ENCODE measurements at places on chromosomes 4 and X.
A peak's percentile ranks its signal among the peaks of the same experiment; 100 is the strongest.

GRCh38 chr4:11729548-11729947, 300.9 kb upstream of the HS3ST1 start:
- no peak for DNase-seq

- no peak for DNase-seq
Observed at GRCh38 chr4:69095301-69095731, 958 bp upstream of the UGT2B7 start.

DNA sequence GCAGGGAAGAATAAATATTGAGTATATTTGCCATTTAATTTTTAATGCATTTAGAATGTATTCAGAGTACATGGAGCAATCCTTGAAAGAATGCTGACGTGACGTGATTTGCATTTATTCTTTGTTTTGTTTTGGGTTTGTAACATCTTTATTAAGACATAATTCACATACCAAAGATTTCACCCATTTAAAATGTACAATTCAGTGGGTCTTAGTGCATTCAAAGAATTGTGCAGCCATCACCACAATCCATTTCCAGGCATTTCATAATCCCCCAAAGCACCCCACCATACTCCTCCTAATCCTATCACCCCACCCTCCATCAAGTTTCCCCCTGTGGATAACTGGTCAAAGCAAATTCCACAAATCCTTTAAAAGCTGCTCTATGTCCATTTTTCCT, 87.4 kb downstream of the FAM9B start:
- no peak for DNase-seq

DNA sequence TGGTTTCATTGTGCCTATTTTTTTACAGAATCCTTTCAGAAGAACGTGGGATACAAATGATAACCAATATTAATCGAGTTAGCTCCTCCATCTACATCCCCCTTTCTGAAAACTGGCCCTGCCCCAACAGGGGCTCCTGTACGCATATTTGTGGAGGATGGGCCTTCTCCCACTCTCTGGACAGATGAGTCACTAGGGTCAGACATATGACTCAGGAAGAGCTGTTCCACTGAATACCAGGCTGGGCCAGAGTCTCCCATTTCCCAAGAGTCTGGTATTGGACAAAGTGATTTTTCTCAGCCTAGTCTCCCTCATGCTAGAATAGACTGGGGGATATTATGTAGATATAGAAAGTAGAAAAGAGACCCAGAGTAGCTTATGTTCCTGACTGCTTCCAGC, 142.4 kb downstream of the TSPAN5 start:
- DNase-seq, result no peak

DNA sequence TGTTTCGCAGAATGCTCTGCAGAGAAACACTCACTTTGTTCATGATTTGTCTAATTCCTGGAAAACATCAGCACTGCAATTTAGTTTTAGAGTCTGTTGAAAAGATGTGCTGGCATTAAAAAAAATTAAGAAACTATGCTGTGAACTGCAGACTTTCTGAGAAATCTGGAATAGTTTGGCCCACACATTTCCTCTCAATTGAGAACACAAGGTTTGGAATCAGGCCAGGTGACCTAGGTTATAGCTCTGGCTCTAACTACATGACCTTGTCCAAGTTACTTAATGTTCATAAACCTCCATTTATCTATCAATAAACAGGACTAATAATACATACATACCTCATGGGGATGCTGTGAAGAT, 61.4 kb upstream of the ENPEP start:
- DNase-seq, result no peak

DNA sequence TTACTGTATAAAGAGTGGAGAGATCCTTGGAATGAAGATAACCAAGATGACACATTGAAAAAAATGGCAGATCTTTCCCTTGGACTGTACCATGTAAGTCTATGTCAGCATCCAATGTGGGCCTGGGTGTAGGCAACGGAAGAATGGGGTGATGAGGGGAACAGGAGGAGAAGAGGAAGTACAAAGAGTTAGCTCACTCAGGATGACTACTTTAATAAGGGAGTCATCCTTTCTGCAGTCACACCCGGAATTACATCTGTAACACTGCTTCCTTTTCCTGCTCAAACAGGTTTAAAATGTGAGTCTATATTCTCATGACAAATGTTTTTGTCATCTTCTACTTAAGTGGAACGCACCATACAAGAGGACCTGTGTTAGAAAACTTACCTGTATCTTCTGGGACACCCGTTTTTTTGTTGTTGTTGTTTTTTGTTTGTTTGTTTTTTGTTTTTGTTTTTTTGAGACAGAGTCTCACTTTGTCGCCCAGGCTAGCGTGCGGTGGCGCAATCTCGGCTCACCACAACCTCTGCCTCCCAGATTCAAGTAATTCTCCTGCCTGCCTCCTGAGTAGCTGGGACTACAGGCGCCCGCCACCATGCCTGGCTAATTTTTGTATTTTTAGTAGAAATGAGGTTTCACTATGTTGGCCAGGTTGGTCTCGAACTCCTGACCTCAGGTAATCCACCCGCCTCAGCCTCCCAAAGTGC, 18.0 kb downstream of the HPSE start:
- no peak for DNase-seq

DNA sequence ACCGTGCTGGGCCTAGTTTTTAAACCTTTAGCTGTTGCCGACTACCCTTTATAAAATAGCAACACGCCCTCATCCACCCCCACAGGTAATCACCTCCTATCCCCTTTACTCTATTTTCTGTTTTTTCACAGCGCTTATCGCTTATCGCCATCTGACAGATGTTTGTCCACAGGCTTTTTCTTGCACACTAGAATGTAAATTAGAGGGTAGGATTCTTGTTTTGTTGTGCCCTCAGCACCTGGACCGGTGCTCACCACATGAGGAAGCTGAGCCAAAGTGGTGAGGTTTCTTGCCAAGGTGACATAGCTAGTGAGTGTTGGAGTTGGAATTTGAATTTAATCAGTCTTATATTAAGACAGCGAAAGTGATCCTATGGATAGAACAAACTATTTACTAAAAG, 2.9 kb upstream of the RBBP7 start:
- DNase-seq, result no peak

DNA sequence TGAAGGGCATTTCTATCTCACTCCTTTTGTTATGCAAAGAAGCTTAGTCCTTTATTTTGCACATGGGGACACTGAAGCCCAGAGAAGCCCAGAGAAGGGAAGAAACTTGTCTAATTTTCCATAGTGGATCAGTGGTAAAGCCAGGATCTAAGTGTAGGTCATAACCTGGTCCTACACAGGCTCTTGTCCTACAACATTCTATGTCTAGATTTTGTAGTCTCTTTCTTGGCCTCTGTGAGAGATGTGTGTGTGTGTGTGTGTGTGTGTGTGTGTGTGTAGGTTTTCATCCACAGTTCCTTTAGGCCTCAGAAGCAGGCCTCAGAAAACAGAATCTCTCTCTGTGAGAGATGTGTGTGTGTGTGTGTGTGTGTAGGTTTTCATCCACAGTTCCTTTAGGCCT, 38.3 kb downstream of the VSIG4 start:
- DNase-seq, result no peak

DNA sequence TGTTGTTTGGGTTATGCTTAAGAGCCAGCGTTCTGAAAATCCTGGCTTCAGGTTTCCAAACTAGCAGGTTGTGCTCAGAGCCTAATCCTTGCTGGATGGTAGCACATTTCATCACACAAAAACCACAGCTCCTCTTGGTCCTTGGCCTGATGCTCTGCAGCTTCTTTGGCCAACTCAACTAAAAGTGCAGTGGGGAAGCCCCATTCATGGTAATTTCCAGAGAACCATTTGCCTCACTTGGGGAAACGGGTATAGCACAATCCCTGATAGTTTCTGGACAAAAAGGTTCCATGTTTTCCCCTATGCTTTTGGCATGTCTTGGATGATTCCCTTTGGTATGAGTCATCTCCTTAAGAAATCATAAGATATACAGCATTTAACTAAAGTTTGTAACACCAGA, 78.7 kb downstream of the SYNPO2 start:
- DNase-seq, result no peak

- DNase-seq, result no peak
Observed at GRCh38 chr4:152000518-152000917, 239.7 kb upstream of the GATB start.

DNA sequence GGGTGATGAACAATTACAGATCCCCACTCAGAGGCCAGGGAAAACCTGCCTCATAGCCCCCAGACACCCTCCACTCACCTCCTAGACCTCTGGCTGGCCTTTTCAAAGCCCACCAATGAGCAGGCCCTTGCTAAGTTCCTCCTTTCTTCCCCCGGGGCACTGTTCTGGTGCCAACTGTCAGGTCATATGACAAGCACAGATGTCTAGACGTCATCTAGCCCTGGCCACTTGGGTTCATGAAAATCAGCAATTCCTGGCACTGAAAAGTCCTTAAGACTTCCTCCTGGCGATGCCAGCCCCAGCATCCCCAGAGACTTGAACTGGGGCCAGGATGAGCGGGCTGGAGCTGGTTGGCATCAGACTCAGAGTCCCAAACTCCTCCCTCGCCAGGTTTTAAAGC, 115.6 kb upstream of the NALF2 start:
- DNase-seq, result no peak

- no peak for DNase-seq
Observed at GRCh38 chr4:6393066-6393465, 79.3 kb downstream of the PPP2R2C start.

GRCh38 chrX:30887288-30887687, 1.8 kb downstream of the TAB3 start:
- DNase-seq, result no peak

DNA sequence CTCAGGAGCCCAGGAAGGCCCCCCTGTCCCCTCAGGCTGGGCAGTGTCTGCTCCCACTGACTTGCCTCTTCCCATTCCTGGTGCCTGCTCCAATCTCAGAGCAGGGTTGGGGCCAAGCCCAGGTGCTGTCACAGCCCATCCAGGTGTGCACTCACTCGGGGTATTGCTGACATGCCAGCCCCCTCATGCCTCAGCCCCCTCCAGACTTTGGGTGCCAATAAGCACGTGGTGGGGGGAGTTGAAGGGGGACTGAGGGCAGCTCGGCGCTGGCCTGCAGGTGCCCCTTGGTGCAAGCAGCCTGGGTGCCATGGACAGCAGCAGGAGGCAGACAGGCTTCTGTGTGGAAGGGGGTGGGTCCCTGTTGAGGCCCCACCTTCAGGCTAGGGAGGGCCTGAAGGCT, 28.4 kb downstream of the NAA11 start:
- no peak for DNase-seq

- DNase-seq, result no peak
Observed at GRCh38 chr4:99273704-99274103, 17.1 kb downstream of the ADH1A start.

GRCh38 chr4:20255823-20256222, 4.1 kb downstream of the SLIT2 start:
- DNase-seq, result no peak

DNA sequence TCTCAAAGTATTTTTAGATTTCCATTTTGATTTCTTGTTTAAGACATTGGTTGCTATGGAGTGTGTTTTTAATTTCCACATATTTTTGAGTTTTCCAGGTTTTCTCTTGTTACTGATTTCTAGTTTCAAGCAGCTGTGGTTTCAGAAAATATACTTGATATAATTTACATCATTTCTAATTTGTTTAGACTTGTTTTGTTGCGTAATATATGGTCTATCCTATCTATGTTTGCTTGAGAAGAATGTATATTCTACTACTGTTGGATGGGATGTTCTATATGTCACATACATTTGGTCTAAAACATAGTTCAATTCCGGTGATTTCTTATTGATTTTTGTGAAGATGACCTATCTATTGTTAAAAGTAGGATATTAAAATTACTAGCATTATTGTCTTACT, 170.5 kb upstream of the EMCN start:
- DNase-seq, result no peak

GRCh38 chr4:169621731-169622492, 1.5 kb downstream of the CLCN3 start:
- no peak for DNase-seq

DNA sequence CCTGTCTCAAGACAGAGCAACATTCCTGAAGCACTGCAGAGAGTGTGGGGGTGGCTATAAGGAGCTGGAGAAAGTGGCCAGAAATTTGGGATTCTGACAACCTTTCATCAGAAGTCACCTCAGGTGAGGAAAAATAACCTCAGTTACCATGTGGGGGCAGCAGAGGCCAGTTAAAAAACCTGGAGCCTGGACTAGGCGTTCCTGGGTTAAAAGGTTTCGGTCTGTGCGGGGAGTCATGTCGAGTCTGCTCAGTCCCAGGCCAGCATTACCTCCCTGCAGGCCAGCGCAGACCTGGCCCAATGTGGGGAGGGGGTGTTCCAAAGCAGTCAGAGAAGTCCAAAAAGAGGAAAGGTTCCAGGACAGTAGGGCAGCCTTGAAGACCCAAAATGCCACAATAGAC, 10.9 kb upstream of the NALF2 start:
- DNase-seq, result no peak

DNA sequence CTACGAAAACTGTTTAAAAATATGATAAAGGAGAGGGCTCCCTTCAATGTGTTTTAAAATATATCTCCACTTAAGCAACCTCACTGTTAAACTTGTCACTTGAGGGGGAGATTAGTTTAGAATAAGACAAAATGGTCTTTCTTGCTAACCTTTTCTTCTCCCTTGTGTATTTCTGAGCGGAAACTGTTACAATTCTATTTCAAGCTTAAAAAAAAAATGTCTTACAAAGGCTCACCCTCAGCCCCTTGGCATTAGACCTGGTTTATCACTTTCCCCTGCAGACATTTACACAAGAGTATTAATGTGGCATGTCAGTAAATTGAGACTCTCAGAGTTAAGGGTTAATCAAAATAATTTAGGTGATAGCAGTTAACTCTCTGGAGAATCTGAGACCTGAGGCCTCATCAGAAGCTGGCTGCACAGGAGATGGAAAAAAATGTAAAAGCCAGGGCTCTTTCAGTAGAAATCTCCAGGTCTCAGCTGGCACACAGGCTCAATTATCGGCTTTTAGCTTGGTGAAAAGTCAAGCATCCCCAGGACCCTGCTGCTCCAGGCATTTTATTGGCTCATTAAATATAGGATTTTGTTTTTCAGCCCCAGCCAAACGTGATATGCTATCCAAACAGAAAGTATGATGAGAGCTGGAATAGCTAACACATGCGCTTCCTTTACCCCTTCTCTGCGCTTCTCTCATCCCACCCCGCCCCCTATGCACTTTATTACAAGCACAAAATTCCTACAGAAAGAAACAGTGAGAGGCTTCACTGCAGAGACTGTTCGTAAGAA, 130.5 kb downstream of the PPA2 start:
- no peak for DNase-seq

GRCh38 chr4:186755550-186756519, 32.2 kb upstream of the FAT1 start:
- no peak for DNase-seq

DNA sequence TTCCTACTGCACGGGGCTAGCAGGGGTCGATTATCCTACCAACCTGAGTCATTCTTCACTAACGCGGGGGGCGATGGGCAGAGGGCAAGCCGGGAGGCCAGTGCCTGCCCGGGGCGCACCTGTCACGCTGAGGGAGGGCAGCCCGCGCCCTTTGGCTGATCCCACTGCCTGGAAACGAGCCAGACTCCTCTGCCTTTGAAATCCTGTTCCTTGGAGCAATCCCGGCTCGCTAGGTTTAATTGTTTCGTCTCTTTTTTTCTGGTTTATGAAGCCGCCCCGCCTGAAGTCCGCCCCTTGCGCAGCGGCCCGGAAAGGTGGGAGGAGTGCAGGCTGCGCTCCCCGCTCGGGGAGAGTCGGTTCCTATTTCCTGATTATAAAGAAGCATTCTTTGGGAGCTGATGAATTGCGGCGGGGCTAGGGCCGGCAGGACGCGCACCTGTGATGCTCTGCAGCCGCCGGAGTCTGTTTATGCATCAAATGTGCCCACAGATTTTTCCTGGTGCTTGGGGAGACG, 484.2 kb downstream of the BCOR start:
- DNase-seq, result peak; percentile 74
